ENCODE measurements at places on chromosomes 4 and X.
A peak's percentile ranks its signal among the peaks of the same experiment; 100 is the strongest.

DNA sequence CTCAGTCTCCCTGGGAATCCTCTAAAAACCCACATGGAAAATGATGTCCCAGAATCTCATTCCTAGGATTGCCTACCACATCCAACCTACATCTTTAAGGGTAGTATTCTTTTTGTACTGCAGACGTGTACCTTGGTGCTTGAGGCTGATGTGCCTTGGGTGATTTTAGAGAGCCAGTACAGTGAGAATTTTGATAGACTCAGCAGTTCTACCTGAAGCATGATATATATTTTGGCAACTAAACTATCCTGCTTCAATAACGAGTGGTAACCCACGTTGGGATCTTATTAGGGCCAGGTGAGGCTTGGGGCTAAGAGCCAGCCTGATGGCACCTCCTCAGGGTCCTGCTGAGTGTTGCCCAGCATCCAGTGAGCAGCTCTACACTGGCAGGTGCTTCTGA lies 140.4 kb downstream of the ZNF518B start:
- DNase-seq = no peak

- peak; percentile 60 for DNase-seq
These were observed 1.1 kb downstream of the ZCCHC18 start for GRCh38 chrX:104113222-104113965.

DNA sequence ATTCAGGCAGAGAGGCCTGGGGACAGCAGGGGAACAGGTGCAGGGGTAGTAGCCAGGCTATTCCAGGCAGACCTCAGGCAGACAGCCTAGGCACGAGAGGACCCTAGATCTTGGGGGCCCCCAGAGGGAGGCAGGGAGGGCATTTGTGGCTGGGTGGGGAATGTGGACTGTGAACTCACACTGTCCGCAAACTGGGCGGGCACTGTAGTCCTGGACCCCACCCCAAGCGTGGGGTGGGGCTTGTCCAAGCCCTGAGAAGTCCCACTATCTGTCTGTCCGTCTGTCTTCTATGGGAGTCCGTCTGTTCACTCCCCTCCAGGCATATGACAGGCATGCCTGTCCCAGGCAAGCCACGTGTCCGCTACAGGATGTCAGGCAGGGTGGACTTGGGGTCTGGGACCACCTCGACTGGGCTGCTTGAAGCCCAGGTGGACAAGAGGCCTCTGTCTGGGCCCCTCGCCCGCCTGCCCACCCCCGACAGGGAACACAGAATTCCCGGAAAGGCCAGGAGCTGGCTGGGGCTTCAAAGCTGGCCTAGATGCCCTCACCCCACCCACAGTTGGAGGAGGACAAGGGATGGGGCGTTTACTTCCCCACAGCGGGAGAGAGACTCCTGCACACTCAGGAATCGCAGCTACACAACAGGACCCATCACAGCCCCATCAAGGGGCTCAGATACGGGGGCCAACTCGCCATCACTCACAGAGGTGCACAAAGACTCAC lies at the start of gene SLC38A5:
Gene SLC38A5 (minus strand): TSS at position 151 of the 723 bp plus-strand sequence. CDS start 2,336 bp downstream, outside the sequence.
- DNase-seq = no peak

GRCh38 chrX:8192276-8192675 lies 21.2 kb upstream of the VCX2 start:
- DNase-seq = no peak

- no peak for DNase-seq
These were observed 294.3 kb upstream of the BOD1L1 start for GRCh38 chr4:13921805-13922204.

GRCh38 chr4:18513861-18514260 lies 492.3 kb upstream of the LCORL start:
- DNase-seq = no peak

GRCh38 chr4:95537191-95537590 lies 11.6 kb downstream of the UNC5C start:
- no peak for DNase-seq
